ENCODE measurements at places on chromosomes 1 and 21.

DNA sequence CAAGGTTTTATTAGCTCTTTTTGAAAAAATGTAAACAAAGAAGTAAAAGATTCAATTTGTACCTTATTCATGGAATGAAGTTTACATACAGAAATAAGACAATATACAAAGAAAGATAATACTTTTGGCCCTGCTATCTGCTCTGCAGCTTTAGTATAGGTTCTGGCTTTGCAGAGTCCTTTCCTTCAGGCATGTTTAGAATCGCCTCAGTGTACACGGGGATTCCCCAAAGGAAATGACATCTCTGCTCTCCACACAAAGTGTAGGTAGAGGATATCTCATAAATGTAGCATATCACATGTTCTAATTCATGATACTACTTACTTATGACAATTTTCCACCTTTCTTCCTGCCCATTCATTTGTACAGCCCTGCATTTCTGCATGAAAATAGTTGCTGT is 222.6 kb upstream of the DPYD start:
- DNase-seq: no peak

DNA sequence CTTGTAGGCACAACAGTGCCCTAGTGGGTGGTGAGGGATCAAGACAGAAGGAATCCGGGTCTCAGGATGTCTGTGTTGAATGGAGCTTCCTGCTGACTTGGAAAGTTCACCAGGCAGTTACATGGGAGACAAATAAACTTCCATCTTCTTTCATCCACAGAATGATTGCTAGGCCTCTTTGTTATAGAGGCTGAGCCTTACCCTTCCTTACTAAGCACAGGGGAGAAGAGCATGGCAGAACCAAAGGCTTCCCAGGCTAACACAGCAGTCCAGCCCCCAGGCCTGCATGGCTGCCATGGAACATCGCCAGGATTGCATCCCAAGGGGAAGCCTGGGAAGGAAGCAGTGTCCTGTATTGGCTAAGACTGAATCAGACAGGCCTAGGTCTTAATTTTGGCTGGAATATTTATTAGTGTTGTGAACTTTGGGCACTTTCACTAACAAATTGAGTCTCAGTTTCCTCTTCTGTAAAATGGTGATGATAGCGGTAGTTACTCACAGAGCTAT is 18.7 kb downstream of the HEYL start:
- no peak for DNase-seq

DNA sequence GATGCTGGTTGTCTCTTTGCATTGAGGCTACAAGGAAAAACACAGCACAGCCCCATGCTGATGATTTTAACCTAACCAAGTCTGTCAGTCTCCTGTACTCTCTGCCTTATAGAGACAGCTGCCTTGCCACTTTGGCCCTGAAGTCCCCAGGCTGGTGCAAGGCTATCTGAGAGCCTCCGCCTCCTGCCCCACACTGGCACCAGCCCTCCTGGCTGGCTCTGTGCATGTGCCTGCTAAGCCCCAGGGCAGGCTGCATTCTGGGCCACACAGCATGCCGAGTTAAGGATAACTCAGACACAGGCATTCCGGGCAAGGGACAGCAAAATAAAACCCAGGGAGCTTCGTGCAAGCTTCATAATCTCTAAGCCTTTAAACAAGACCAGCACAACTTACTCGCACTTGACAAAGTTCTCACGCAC is 910 bp downstream of the RUNX1 start:
- no peak for DNase-seq

GRCh38 chr1:18126616-18127015 is 19.0 kb downstream of the IGSF21 start:
- no peak for DNase-seq

GRCh38 chr1:64856553-64856952 is 109.8 kb downstream of the JAK1 start:
- DNase-seq: no peak

DNA sequence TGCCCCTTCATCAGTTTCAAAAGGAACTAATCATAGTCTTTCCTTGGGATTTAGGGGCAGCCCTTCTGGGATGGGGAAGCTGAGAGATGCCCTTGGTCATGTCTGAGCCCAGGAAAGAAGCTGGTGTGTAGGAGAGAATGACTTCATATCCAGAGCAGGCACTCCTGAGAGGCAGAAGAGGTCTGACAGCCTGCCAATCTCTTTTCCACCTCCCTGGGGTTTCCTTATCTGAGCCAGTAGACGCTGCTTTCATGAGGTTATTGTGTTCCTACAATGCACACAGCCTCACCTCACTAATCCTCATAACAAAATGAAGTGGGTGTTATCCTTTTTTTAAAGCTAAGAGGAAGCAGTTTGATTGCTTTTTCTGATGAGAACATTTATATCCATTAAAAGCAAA is 14.1 kb downstream of the ROR1 start:
- DNase-seq: peak; percentile 20
